ENCODE measurements at places on chromosomes 4 and X. TPM values are rescaled to one million over a fixed set of nuclear protein-coding genes. Genes with fewer than 3 reads are reported as not detected.

GRCh38 chr4:143207555-143207954 is 22.8 kb downstream of the USP38 start:
- DNase-seq, result no peak

DNA sequence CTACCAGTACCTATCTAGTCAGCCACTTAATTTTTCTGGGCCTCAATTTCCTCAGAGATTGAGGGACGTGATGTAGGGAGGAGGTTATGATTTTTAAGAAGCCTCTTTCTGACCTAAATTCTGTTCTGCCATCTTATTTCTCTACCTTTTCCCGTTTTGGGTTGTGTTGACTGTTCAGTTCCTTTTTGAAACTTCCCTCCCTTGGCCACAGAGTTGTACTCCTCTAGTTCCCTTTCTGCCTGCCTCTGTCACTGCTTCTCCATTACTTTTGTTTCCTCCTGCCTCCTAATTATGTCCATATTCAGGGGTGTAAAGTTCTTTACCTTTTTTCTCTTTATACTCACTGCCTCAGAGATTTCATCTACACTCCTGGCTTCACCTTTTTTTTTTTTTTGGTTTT is 25.4 kb downstream of the CLCN5 start:
- DNase-seq, result no peak

GRCh38 chr4:122252584-122252983 is 100.5 kb downstream of the BLTP1 start:
- no peak for DNase-seq

GRCh38 chr4:48095441-48095840 is 38.6 kb downstream of the TXK start:
- no peak for DNase-seq

GRCh38 chr4:8028884-8029568 is 89.4 kb upstream of the AFAP1 start:
- no peak for DNase-seq

Gene ARMCX5
- total RNA-seq, result 16.4 TPM

- DNase-seq, result no peak
These were observed 57.0 kb downstream of the ZNF827 start for GRCh38 chr4:145881576-145881975.

DNA sequence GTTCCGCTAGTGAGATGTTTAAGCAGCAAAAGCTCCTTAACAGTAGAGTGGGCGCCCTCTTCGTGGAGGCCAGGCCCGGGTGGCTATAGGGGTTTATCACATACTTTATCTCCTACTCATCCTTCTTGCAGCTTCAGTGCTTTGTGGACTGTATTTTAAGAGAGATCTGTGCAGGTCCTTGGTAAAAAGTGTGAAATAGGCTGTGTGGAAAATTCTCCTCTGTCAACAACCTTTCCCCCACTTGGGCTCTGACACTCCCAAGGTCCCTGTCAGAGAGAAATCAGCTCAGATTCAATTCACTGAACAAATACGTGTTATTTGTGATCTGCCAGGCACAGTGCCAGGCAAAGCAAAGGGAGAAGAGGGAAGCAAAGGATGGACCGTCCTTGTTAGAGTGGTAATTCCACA is 214.3 kb upstream of the PPARGC1A start:
- no peak for DNase-seq

Gene RBM46
- total RNA-seq, result not detected

DNA sequence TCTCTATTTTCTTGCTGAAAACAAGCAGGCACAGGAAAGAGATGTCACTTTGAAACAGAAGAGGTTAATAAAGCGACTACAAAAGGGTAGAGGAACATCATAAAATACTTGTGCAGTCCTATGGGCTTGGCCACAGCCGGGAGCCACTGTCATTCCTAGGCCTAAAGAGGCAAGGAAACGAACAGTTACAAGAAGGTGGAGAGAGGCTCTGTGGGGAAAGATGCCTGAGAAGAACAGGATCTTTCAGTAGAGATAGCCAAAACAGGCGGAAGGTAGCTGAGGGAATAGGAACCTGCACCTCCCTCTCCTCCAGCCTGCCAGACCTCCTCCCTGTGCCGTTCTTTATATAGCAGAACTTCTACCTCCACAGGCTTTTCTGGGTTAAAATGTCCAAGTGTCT is 57.4 kb upstream of the ARSJ start:
- no peak for DNase-seq

Gene RAB33A
- 1.6 TPM for total RNA-seq

DNA sequence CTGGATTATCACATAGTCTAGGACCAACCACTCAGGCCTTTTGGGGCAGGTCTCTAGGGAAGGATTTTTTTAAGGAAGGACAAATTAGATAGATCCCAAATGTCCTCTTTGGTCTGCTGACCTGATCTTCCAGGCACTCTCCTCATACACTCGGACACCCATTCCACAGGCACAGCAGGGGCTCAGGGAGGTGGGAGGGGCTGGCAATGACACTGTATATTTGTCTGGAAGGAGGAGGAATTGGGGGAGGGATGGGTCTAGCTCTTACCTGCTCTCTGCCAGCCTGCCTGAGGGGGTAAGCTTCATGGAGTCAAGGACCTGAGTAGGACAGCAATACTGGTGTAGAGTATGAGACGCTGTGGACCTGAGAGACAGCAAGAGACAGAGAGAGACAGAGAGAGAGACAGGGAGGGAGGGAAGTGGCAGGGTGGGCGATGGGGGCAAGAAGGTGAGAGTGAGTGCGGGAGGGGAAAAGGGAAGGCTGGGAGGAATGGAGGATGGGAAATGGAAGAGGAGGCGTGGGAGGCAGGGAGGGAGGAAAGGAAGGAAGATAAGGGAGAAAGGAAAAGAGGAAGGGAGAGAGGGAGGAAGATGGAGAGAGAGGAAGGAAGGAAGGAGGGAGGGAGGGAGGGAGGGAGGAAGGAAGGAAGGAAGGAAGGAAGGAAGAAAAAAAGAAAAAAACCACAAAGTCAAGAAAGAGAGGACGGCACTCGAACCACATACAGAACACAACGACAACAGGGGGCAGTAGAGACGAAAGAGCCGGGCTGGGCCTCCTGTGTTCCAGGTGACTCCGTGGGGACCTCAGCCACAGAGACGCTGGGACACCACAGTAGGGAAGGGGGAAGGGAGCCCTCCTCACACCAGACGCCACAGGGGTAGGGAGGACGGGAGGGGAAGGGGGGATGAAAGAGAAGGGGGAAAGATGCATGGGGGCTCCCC is 1.8 kb downstream of the IQSEC2 start:
- no peak for DNase-seq

- no peak for DNase-seq
These were observed 736 bp downstream of the IDS start for GRCh38 chrX:149504226-149504914.

- DNase-seq, result no peak
These were observed 92.0 kb upstream of the BMPR1B start for GRCh38 chr4:94665500-94666404.

DNA sequence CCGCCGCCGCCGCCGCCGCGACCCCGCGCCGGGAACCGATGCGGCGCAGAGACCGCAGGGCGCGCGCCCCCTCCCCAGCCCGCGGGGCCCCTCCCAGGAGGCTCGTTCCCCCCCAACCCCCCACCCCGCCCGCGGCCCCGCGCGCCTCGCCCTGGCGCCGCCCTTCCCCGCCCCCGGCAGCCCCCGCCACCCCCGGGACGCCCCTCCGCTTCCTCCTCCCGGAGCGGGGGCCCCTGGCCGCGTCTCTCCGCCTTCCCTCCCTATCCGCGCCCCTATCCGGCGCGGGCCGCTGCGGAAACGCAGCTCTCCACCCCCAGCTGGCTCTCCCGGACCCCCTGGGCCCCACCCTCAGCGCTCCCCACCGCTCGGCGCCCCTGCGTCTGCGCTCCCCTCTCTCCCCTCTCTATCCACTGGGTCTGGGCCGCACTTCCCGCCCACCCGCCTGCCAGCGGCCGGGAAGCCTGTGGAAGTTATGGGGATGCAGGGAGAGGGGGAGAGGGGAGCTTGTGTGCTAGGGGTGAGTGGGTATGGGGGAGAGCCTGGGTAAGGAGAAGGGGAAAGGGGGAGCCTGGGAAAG is at the start of gene TMEM271:
TSS of gene TMEM271 (minus strand) at position 51 of the 577 bp plus-strand sequence. CDS start 233 bp downstream, outside the sequence.
- no peak for DNase-seq

Gene MND1
- total RNA-seq, result not detected

DNA sequence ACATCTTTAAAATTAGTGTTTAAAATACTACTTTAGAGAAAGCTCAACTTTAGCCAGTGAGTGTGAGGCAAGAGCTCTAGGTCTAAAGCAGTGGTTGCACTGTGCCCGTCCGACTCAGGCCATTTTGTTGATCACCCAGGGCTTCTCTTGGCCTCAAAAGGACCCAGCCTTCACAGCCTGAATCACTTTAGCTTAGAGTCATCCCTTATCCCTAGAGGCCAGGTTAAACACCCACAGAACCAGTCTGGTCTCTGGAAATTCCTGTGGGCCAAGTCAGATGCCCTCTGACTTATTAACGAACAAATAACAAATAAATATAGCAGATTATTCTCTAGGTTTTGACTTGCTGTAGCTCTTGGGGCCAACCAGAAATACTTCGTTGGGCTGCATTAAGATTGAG is 102.3 kb downstream of the WWC2 start:
- no peak for DNase-seq

DNA sequence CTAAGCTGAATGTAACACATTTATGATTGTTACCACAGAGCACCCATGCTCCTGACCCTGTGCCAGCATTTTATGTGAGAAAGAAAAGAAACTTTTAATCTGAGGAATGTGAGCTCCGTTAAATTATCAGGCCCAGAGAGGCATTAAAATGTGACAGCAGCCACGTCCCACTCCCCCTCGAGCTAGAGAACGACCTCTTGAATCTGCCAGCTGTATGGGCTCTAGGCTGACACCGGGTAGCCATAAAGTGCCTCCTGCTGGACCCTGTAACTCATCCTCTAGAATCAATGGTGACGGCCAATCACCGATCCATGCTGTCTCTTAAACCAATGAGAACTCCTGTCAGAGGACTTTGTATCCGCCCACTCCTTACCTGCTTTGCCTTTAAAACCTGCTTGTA is 110.2 kb upstream of the ADRA2C start:
- DNase-seq, result no peak

All from breast epithelium (tissue), 4 donors.